ENCODE measurements at places on chromosomes 3 and 15. TPM values are rescaled to one million over a fixed set of nuclear protein-coding genes. Genes with fewer than 3 reads are reported as not detected.

DNA sequence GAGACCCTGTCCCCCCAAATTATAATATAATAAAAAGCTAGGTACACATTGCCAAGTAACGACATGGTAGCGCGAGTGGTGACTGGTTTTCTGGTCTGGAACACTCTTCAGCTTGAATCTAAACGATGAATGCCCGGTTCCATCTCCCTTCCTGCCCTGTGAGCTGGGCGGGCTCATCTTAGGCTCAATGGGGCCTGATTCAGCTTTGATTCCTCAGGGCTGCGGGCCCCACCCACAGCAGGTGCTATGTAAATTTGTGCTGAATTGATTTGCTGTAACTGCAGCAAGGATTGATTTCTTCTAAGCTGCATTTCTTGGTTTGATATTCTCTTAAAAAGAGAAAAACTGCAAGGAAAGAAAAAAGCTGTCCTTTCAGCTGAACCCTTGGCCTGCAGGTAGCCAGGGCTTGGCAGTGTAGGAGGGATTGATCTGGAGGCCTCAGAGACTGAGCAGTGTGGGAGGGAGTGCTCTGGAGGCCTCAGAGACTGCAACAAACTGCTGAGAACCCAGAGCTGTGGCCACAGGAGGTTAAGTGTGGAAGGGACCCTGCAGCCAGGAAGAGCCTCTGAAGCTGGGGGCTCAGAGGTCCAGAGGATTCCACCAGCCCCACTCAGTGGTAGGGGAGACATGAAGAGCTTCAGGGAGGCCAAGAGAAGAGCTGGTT is 231.6 kb downstream of the XXYLT1 start:
- DNase-seq, result no peak

DNA sequence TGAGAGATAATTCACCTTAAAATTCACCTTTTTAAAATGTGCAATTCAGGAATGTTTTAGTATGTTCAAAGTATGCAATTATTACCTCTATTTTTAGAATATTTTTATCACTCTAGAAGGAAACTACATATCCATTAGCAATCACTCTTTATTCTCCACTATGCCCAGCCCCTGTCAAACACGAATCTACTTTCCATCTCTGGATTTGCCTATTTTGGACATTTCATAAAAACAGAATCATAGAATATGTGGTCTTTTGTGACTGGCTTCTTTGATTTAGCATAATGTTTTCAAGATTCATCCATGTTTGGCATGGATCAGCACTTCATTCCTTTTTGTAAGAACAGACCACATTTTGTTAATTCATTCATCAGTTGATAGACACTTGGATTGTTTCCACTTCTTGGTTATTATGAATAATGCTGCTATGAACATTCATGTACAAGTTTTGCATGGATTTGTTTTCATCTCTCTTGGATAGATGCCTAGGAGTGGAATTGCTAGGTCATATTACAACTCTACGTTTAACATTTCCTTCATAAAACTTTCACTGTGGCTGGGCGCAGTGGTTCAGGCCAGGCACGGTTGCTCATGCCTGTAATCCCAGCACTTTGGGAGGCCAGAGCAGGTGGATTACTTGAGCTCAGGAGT is 12.7 kb downstream of the HMCES start:
- DNase-seq, result no peak

DNA sequence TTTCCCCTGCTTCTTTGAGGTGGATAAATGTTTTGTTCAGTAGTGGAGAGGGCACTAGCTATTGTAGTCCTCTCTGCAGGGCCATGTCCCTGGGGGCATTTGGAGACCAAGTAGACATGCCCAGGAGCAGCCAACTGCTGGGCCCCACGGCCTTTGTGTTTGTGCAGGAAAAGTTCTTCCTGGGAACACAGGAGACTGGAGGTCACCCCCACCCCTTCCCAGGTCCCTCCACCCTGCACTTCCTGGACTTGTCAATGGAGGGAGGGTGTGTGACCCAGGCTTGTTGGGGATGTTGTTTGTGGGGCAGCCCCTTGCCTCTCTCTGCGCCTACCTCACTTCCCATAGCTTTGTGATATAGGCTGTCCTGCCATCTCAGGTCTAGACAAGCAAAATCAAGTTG is 317.0 kb upstream of the LRRFIP2 start:
- DNase-seq, result no peak

DNA sequence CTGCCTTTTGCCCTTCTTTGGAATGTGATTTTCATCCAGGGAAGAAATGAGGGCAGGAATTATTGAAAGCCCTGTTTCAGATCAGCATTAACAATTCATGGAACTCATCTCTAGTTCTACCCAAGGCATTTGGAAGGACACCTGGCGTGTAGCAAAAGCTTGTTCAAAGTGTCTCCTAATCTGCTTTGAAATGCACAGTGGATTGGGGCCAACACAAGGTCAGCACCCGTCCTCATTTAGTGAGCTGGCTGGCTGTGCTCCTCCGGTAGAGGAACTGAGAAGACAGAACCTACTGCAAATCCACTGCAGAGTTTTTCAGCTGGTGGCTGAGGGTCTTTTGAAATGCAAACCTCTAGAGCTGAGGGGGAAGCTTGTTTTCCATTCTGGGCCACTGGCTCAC is 141.6 kb upstream of the STT3B start:
- DNase-seq, result peak; percentile 21

DNA sequence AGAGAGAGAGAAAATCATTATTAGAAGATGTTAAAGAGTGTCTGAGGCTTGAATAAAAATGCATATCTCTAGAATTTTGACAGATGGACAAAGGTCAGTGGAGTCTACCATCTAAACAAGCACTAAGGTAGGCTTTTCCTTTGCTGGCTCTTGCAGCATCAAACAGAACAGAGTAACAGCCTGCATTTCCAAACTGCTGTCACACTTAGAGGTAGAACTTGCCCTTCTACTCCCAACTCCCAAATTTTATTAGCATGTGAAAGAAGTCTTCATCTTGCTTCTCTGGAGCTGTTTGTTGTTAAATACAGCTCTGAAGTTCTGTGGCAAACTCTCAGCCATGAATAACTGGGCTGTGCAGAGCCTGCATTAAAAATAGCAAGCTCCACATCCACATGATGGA is 4.1 kb upstream of the MB21D2 start:
- no peak for DNase-seq

GRCh38 chr3:160755776-160756304 is at the start of gene PPM1L:
Gene PPM1L, plus strand, starts transcription at chr3:160756231.
- DNase-seq, result peak; percentile 55

- no peak for DNase-seq
Measured at GRCh38 chr3:8954938-8955763, 8.1 kb downstream of the RAD18 start.

GRCh38 chr3:85189731-85190130 is 230.9 kb downstream of the CADM2 start:
- DNase-seq, result no peak

- DNase-seq, result no peak
Measured at GRCh38 chr3:193832833-193833413, 239.9 kb downstream of the OPA1 start.

DNA sequence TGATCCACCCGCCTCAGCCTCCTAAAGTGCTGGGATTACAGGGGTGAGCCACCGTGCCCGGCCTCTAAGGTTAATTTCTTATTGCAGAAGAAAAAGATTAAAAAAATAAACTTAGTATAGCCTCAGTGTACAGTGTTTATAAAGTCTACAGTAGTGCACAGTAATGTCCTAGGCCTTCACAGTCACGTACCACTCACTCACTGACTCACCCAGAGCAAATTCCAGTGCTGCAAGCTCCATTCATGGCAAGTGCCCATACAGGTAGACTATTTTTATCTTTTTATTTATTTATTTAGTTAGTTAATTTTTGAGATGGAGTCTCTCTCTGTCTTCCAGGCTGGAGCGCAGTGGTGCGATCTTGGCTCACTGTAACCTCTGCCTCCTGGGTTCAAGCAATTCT is 3.2 kb upstream of the FLNB start:
- DNase-seq, result no peak

DNA sequence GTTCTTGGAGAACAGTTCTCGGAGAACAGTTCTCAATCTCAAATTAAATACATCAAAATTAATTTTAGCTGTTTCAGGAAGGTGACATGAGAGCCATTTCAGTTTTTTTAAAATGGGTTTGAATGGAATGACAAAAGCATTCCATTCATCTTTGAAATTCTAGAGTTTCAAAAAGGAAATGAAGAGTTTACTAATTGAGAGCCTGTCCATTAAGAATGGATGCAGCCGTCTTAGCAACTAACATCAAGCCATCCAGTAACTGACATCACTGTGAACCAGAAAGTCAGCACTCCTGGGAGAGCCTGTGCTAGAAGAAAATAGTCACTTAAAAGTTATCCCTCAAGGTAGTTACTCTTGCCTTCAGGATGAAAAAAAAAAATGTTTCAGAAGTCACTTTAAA is 47.0 kb upstream of the FSTL1 start:
- no peak for DNase-seq

GRCh38 chr3:147356909-147357900 is 49.1 kb downstream of the ZIC4 start:
- peak; percentile 70 for DNase-seq

DNA sequence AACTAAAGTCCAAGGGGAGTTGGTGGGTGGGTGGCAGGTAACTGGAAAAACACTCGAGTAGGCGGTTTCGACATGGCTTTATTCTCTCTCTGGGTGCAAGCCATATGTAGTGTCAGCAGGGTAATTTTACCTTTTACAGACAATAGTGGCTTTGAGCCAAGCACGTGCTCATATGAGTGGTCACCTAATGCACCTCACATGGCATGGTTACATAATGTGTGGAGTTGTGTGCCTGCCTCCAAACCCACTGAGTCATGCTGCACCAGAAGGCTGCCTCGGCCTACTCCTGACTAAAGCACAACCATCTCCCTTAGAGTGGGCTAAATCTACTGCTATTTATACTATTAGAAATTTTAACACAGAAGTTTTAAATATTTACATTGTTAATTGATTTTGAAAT is 16.5 kb downstream of the CCRL2 start:
- no peak for DNase-seq

DNA sequence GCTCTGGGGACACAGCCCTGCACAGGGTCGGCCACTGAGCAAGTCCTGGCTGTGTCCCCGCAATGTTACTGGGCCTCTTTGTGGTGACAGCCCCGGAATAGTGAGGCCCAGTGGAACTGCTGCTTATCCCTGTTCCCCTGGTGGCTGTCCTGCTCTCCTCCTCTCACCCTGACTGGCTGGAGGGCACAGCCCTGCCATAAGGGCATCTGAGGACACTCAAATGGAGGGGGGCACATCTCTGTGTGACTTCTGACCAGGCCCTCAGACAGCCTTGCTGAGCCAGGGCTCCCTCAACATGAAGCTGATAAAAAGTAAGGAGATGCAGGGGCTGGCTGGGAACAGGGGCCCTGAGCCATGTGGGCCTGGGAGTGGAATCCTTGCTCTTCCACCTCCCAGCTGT is 127.4 kb upstream of the ATP2B2 start:
- no peak for DNase-seq

The ZBBX gene
- total RNA-seq, result 1.4 TPM

The HIGD2B gene
- not detected for total RNA-seq

The PTPN9 gene
- 36.1 TPM for total RNA-seq

The ENTPD3 gene
- total RNA-seq, result 0.50 TPM

The C3orf22 gene
- total RNA-seq, result not detected

The POLQ gene
- 16.8 TPM for total RNA-seq

All from WTC11 (cell line).